Activated CD8-positive, alpha-beta memory T cell treated with anti-CD3 and anti-CD28 coated beads for 1 hour (primary cell): ENCODE measurements at places on chromosomes 4 and X.

DNA sequence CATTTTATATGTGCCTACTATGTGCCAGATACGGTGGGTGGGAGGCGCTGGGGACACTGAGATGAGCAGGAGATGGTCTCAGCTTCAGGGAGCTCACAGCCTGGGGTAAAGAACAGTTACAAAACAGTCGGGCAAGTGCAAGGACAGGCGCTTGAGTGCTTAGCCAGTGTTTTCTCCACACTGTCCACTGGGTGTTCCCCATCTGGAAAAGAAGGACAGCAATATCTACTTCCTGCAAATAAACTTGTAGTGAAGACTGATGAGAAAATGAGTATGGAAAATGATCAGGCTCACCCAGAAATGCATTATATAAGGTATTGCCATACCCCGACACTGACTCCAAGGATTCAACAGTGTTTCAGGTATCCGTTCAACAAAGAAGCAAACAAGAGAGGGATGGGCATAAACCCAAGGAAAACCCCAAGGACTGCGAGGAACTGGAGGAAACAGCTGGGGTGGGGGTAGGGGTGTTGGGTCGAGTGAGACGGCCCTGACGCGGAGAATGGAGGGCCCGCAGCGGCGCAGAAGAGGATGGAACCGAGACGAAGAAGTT lies 835 bp downstream of the TMEM185A start:
- DNase-seq: no peak

DNA sequence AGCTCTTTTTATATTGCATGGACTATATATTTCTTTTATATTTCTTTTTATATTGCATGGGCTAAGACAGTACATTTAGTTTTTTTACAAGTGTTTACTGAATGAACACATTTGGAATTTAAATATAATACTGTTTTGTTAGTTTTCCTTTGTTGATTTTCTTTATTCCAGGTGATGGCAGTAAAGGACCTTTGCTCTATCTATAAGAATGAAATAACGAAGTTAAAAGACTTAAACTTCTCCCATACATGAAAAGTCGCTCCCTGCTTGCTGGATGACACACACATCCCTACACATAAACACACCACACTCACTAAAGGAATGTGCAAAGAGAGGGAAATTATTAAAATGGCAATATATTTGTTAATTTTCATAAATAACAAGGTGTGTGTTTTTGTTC lies 102.5 kb upstream of the ANXA10 start:
- DNase-seq: no peak

DNA sequence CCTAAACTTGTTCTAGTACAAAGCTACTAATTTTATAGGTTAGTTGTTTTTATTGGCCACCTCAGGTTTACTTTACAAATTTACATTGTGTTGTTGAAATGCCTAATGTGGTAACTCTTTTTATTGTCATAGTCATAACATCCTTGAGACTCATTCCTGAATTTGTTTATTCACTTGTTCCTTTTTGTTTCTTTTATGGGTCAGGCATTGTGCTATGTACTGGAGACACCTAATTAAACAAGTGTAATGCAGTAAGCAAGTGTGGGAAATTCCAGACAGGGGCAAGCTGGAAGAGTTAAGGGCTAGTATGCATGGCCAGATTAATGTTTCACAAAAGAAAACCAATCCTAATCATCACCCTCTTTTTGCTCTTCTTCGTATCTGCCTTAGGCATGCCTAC lies 30.5 kb upstream of the TTC29 start:
- no peak for DNase-seq

DNA sequence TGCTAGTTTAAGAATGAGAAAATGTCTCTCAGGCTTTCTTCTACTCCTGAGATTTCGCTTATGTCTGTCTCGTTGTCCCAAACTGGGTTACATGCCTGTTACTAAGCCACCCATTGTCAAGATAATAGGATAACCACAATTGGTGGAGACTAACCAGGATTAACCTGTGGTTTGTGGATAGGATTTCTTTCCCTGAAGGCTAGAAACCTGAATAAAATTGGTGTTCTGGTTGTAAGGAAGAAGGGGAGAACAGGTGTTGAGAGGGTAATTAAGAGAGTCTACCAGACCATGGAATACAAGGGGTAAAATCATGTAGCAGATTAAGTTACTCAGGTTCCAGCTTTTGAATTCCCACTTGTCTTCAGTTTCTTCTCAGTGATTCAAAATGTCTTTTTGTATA lies 225.4 kb downstream of the CPE start:
- no peak for DNase-seq

DNA sequence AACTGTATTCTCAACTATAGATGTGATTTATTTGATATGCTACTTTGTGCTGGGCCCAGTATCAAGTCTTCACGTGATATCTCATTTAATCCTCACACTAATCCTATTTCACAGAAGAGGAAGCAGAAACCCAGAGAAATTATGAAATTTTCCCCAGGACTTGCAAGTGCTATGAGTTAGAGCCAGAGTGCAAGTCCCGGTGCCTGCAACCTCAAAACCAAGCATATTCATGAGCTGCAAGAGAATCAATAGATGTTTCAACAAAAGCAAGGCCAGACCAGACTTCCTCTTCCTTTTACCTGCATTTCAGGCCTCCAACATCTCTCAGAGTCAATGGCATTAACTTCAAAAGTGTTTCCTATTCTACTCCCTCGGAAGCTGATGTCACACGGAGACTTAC lies 92.2 kb upstream of the GATB start:
- no peak for DNase-seq
